NCI-H1105 treated with DMSO at 0.1 percent for 48 hours (cell line): ENCODE measurements at places on chromosomes 7 and 10.
A peak's percentile ranks its signal among the peaks of the same experiment; 100 is the strongest.

DNA sequence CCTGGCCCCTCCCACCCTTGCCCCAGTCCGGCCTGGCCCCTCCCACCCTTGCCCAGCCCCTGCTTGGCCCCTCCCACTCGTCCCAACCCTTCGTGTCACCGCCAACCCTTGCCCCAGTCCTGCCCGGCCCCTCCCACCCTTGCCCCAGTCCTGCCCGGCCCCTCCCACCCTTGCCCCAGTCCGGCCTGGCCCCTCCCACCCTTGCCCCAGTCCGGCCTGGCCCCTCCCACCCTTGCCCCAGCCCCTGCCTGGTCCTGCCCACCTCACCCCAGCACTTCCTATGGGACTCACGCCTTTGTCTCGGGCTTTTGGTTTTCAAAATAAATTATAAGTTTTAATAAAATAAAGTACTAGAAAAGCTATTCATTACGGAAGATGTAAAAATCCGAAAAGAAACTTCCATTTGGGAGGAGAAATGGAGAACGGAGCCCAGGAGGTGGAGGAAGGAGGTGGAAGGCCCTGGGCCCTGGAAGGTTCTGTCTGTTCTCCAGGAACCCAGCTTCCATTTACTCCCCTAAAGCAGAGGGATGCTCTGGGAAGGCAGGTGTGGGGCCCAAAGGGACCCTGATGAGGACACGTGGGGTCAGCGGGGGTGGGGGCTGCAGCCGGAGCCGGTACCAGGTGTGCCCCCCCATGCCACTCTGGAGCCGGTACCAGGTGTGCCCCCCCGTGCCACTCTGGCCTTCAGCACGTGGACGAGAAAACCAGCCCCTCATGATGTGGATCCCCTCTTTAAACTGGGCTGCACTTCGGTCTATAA lies 52.2 kb downstream of the PWWP2B start:
- no peak for DNase-seq

- no peak for DNase-seq
These were observed 190.0 kb downstream of the PLXNA4 start for GRCh38 chr7:132386201-132386681.

DNA sequence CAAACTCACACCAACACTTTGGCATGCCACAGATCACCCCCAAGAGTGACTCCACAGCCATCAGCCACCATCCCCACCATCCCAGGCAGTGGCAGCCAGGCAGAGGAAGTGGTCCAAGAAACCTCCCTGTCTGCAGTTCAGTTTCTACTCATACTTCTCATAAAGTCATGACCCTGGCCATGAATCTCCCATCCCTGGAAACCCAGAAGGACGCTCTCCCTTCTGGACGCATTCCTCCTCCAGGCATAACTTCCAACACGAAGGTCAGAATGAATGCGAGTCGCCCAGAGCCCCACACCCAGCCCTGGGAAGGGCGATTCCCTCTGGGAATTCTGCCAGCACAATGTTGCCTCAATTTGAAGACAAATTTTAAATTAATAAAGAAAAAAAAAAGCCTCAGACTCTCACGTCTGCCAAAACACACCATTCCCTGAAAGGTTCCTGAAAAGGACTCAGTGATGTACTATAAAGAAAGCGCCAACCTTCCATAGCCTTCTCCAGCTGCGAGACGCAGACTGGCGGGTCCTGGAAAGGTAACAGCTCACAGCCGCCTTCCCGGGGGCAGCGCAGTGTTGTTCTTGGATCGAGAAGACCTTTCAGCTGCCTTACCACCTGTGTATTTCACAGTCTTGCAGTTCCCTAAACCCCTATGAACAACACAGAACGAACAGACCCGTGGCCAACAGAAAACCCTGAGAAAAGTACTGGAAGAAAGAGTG lies 307.6 kb downstream of the FRMD4A start:
- peak; percentile 25 for DNase-seq

DNA sequence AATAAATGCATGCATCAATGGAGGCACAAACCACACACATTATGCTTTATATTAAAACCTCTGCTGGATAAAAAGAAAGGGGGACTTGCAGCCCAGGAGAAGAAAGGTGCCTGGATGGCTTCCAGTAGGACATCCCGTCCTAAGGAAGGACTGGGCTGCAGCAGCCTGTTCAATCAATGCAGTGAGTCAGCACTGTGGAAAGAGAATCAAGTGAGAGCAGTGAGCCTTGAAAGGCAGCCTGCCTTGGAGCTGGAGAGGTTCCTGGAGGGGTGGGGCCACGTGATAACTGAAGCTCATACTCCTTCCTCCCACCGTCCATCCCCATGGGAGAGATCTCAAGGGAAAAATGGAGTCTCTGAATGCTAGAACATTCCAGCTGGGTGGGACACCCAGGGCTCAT lies 501.2 kb downstream of the ADRA2A start:
- no peak for DNase-seq

- peak; percentile 40 for DNase-seq
These were observed 386 bp downstream of the ABHD11 start for GRCh38 chr7:73738220-73738611.

- DNase-seq = no peak
These were observed 3.5 kb upstream of the COMTD1 start for GRCh38 chr10:75239096-75239790.

- no peak for DNase-seq
These were observed 64.7 kb upstream of the THSD7A start for GRCh38 chr7:11896663-11897062.

DNA sequence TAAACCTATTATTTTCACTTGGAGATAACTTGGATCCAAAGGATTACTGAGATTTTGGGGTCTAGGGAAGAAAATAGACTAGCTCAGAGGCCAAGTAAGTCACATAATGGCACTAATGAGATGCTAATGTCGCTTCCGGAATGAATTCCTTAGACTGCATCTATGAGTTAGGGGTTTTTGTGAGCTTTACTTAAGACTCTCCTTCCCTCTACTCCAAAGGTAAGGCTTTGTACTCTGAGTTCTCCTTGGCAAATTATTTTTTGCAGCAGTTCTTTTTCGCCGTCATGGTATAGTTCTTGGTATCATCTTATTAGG lies 143.9 kb upstream of the KLF14 start:
- no peak for DNase-seq

GRCh38 chr10:33655165-33655815 lies 320.8 kb upstream of the NRP1 start:
- no peak for DNase-seq

DNA sequence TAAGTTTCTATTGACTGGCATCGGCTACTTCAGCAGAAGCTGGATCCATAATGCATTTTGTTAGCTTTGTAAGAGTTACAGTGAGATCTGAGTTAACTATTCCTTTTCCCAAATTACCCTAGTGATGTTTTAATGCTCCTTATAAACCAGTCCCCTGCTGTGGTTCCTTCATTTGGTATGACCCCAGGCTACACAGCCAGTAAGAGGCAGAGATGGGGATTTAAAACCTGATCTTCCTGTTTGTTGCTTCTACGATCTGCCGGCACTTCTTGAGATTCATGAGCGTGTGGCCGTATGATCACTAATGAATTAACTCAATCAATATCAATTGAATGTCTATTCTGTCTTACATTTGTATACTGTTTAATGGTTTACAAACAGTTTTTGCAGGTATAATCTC lies 86.1 kb downstream of the CACNB2 start:
- DNase-seq = no peak

- no peak for DNase-seq
These were observed 8.6 kb downstream of the PSAP start for GRCh38 chr10:71842422-71842821.

GRCh38 chr7:86592185-86592584 lies 51.5 kb upstream of the GRM3 start:
- DNase-seq = no peak

GRCh38 chr10:122010405-122011050 lies 21.6 kb downstream of the TACC2 start:
- no peak for DNase-seq

DNA sequence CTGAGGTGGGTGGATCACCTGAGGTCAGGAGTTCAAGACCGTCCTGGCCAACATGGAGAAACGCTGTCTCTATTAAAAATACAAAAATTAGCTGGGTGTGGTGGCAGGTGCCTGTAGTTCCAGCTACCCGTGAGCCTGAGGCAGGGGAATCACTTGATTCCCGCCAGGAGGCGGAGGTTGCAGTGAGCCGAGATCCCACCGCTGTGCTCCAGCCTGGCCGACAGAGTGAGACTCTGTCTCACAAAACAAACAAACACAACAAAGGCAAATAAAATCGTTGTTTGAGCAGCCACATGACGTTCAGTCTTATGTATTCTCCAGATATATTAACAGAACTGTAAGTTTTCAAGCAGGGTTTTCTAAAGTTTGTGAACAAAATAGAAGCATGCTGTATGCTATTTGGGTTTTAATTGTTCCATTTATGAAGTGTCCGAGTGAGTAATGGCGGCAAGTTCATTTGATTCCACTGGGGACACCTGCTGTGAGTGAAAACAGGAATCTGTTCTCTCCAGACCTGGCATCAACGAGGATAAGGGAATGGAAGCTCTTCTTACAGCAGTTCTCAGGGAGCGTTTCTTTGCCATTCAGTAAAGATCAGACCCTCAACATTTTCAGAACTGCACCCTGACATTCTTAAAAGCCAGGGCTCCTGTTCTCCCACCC lies 122.5 kb upstream of the PITRM1 start:
- DNase-seq = peak; percentile 36

DNA sequence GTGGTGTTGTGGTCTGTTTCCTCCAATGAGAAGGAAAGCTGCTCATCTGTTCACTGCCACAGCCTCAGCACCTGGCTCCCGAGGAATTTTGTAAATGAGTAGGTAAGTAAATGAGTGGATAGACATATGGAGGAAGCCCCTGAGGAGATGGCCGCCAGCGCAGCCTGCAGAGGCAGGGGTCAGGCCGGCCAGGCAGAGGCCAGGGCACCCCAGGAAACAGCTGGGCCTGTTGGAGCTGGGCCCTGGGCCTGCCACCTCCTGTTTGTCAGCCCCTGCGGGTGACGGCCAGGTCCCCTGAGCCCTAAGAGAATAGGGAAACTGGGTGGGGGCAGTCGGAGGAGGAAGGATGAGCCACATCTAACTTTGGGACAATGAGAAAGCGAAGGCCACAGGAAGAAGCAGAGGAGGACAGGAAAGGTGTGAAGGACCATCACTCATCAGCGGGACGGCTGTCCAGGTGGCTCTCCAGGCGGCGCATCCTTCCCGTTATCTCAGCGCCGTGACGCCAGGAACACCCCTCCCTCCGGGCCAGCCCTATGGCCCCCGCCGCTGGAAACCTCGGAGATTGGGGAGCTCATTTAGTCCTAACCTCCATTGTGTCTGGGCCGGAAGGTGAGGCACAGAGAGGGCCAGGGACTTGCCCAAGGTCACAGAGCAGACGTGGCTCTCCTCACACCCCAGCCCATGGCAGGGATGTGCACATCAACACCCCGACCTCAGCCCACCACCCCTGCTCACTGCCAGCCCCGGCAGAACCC lies 142.3 kb upstream of the UNC5B start:
- DNase-seq = no peak

DNA sequence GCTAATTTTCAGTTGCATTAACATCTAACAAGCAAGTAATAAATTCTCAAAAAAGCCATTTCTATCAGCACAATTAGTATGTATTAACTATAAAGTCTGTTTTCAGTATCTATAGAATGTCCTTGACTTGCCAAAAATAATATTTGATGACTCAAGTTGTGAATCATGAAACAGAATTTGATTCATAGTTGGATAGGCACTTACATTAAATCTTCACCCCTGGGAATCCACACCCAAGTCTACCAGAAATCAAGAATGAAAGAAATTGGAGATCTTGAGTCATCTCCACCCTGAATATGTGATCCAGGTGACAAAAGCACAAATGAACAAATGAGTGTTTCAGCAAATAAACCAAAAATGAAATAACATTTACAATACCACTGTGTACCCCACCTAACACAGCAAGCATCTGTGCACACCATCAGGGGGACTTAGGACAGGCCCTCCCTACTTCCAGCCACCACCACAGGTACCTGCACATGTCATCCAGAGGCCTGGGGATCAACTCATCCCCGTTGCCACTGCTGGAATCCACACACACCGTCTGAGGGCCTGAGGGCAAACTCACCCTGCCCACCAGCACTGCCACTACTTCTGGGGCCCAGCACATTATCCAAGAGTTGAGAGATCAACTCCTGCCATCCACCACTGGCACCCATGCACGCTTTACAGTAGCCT lies 160.1 kb downstream of the MTERF1 start:
- no peak for DNase-seq
